ENCODE measurements at places on chromosomes 5 and 9.

- no peak for DNase-seq
These were observed 302.6 kb downstream of the DRD1 start for GRCh38 chr5:175141421-175141820.

- DNase-seq, result no peak
These were observed 157.4 kb downstream of the EDIL3 start for GRCh38 chr5:84227236-84227635.

GRCh38 chr5:140587495-140587894 is 22.9 kb downstream of the SLC35A4 start:
- DNase-seq, result no peak

DNA sequence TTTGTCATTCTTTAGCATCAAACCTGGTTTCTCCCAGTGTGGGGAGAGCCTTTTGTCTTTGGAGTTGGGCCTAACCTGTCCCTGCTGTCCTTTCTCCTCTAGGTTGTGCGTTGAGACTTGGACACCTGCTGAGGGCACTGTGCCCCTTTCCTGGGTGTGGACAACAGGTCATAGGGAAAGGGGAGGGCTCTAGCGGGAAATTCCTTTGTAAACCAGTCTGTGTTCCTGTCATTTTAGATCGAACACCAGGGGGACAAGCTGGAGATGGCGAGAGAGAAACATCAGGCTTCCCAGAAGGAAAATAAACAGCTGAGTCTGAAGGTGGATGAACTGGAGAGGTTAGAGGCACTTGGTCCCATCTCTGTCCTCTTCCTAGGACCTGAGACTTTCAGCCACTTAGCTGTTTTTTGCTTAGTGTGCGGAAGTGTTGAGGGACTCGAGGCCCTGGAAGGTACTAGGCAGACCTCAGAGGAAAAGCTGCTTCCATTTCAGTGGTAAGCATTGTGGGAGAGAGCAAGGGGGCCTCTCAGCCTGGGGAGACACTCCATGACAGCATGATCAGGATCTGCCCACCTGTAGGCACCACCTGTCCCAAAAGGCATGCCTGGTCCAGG is 8.6 kb upstream of the GLE1 start:
- DNase-seq, result no peak
